GM12864 (cell line): ENCODE measurements at places on chromosomes 4 and X.

- DNase-seq: peak; percentile 45
Measured at GRCh38 chr4:143616771-143617170, 83.7 kb downstream of the FREM3 start.

DNA sequence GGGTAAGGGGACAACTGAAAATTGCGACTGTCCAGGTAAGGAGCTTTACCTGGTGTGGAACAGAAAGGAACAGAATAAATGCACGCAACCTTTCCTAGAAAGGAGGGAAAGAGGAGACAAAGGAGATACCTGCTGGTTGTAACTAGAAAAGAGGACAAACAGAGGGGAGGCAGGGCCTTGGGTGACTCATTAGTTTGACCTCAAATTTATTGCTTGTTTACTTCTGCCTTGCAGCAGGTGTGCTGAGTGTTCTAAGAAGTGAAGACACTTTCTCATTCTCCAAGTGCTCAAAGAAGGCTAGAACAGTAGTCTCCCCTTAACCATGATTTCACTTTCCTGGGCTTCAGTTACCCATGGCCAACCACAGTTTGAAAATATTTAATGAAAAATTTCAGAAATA, 123.1 kb upstream of the BOD1L1 start:
- no peak for DNase-seq

DNA sequence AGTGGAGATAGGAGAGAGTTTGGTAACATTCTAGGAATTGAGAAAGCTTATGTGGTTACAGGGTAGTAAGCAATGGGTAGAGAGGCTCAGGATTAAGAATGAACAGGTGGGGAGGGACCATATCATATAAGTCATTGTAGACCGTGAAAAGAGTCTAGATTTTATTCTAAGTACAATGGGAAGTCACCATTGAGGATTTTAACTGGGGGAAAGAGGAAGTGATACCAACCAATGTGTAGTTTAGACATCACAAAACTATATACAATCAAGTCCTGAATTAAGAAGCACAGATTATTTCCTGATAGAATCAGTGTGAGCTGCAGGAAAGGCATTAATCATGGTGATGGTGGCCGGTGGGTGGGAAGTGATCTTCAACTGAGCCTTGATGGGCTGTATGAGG, 178.3 kb upstream of the ZIC3 start:
- DNase-seq: no peak

GRCh38 chrX:91039777-91040176, 394.9 kb upstream of the PABPC5 start:
- DNase-seq: no peak

DNA sequence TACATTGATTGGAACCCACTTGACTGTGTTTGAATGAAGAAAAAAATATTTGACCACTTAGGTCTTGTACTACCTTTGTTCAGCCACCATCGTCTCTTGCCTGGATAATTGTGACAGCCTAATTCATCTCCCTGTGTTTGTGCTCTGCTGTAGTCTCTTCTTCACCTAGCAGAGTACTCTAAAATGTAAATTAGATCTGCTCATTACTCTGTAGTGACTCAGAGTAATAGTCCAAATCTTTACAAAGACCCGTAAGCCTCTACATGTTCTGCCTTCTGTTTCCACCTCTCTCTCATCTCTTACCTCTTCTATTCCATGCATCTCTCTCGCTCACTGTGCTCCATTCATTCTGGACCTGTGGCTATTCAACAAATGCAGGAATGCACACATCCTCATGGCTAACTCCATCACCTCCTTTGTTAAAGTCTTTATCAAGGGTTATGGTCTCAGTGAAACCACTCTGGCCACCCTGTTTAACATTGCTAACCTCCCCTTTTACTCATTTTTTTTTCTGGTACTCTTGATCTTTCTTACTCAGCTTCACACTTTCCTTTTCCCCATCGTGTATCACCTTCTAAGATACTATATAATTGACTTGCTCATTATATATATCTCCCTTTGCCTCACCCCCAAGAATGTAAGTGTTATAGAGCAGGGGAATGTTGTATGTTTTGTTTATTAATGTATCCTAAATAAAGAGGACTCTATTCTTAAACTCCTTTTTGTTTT, 98.4 kb downstream of the STIM2 start:
- DNase-seq: no peak
